Neuronal stem cell (in vitro differentiated cells): ENCODE measurements at places on chromosomes 16 and 17.
A peak's percentile ranks its signal among the peaks of the same experiment; 100 is the strongest.

DNA sequence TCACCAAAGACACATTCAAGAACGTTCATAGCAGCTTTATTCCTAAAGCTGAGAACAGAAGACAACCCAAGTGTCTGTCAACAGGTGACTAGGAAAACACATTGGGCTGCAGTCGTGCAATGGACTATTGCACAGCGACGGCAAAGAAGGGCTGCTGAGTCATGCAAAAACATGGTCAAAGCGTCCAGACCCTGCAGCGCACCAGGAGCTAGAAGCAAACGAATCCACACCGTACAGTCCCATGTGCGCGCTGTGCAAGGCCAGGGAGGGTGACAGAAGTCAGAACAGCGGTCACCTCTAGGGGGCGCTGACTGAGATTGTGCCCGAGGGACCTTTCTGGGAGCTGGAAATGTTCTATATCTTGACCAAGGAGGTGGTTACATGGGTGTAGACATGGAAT is 266.4 kb downstream of the MAF start:
- DNase-seq = no peak

DNA sequence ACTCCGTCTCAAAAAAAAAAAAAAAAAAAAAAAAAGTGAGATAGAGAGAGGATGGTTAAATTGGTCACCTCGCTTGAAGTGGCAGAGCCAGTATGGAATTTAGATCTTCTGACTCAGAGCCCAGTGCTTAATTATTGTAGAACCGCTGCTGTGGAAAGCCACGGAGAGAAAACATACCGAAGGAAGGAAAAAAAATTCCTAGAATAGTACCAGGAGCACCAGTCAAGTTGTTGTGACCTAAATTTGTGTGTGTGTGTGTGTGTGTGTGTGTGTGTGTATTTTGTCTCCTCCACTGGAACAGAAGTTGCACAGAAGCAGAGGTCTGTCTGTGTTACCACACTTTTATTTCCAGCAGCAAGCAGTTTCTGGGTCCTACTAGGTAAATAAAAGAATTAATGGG is 10.6 kb upstream of the NUP85 start:
- DNase-seq = no peak

- no peak for DNase-seq
Measured at GRCh38 chr17:13209081-13209480, 191.3 kb upstream of the ELAC2 start.

DNA sequence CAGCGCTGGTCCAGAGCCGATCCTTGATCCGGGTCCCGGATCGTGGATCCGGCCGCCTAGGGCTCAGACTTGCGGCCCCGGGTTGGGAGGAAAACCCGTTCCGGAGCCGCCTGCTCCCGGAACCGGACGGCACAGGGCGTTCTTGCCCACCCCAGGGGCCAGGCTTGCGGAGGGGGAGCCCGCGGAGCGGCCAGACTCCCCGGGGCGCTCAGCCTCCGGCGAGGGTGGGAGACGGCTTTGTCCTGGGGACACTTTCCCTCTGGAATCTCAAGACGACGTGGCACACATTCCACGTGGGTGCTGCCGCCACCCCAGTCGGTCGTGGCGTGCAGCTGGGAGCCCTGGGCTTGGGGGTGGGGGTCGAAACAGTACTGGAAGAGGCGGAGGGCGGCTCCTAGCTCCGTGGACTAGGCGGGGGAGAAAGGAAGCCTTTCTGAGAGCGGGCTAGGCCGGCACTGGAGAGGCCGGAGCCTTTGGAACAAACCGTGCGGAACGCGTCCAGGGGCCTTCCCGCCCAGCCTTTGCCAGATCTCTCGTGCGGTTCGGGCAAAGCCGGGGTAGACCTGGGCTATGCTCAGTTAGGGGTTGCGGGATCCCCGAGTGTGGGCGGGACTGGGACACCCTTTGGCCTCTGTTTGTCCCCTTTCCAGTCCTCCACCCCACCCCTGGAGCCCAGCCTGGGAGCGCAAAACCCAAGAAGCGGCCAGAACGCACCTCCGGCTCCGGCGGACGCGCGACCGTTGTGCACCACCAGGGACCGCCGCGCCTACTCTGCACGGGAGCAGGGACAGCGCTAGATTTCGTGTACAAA is 26.5 kb downstream of the SREBF1 start:
- peak; percentile 76 for DNase-seq

DNA sequence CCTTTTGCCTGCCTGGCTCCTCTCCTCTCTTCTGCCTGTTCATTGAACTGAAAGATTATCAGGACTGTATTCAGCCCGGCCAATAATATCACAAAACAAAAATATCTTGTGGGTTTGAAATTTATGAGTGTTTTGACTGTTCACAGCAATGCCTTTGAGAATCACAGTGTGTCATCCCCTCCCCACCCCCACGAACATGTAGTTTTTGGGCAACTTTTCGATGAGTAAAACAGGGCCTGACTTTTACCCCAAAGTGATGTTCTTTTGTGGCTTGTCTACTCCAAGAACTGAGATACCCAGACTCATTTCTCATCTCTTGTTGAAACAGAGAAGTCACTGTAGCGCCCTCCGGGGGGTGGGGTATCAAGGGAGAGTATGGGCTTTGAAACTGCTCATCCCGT is 675.7 kb downstream of the WWOX start:
- DNase-seq = no peak

DNA sequence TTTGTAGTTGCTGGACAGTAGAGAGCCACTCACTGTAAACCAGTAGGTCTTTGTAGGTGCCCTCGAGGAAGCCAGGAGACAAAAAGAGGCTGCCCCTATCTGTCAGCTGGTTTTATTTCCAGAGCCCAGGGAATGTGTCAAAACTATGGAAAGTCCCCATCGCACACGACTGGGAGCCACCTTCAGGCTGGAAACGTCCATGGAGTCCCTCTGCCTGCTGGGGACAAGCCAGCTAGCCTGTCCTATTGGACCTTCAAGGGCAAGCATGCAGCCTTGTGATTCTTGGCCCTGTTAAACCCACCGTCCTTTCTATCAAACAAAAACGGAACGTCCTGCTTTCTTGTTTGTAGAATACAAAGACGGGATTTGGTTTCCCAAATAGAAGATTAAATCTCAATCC is 289.8 kb downstream of the SLC39A11 start:
- no peak for DNase-seq

GRCh38 chr16:85615014-85615851 is 2.1 kb downstream of the GSE1 start:
- DNase-seq = peak; percentile 69

- DNase-seq = no peak
Measured at GRCh38 chr16:46688101-46688653, 801 bp downstream of the VPS35 start.

GRCh38 chr17:66567234-66568170 is 265.1 kb downstream of the PRKCA start:
- peak; percentile 59 for DNase-seq
